ENCODE measurements at places on chromosomes 13 and 19.

DNA sequence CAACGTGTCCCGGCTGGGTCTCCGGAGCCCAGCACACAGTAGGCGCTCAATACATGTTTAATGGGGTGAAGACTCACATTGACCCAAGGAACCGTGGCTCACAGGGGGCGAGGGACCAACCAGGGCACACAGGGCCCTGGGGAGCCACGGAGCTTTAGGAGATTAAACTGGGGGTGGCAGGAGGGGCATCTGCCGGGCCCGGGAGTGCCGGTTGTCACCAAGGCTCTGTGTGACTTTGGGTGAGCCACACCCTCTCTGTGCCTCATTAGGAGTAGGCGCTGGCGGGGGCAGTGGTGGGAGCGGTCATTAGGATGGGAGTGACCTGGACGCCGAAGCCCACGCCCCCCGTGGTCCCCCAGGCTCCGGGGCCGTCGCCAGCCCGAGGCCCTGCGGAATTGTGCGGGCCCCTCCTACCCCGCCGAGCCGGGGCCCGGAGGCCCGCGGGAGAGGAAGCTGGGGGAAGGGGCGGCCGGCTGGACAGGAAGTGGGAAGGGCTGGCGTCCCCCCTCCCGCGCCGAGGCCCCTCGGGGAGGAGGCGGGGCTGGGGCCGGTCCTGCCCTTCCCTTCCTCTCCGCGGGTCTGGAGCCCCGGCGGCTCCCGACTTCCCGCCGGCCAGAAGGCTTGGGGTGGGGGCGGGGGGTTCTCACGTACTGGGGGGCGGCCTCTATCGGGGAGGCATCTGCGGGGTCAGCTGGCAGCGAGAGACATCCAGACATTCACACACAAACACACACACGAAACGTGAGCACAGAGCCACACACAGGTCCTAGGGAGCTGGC lies 1.8 kb upstream of the SSBP4 start:
- no peak for DNase-seq

GRCh38 chr19:5037936-5038335 lies 69.0 kb downstream of the KDM4B start:
- peak; percentile 76 for DNase-seq

DNA sequence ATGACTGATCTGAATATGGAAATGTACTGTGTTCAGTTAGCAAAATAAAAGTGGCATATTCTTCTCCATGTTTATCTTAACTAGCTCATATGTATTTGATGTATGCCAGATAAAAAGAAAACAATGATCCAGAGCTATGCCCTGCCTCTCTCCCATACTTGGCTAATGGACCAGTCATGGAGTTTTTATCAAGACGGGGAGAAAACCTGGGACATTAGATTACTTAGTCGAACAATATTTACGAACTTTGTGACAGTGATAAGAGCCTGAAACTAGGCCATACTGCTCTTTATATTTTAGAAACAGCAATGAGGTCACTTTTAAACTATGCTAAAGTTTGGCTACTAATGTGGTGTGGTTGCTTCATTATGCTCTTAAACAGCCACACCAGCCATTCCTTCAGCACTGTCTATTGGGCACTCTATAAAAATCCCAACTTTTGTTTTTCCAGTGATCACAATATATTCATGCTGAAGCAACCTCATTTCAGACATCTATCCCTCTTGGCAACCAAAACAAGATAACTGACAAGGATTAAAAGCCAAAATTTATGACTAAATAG lies 265.0 kb downstream of the FGF14 start:
- DNase-seq = no peak

DNA sequence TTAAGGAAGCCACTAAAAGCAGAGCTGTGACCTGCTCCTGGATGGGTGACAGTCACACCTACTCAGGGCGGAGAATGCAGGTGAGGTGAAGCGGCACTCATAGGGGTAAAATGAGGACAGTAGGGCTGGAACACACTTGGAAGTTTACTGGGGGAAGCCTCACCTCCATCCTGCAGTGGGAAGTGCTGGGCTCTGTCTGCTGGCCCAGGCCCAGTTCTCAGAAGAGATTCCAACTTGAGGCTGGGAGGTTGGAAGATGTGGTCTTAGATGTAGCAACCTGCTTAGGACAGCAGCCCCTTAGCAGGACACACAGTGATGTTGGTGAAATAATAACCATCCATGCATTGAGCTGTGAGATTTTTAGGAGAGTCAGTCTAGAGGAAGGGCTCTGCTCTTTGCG lies 4.6 kb downstream of the MEDAG start:
- no peak for DNase-seq

GRCh38 chr13:32960626-32961025 lies 55.6 kb upstream of the KL start:
- no peak for DNase-seq

DNA sequence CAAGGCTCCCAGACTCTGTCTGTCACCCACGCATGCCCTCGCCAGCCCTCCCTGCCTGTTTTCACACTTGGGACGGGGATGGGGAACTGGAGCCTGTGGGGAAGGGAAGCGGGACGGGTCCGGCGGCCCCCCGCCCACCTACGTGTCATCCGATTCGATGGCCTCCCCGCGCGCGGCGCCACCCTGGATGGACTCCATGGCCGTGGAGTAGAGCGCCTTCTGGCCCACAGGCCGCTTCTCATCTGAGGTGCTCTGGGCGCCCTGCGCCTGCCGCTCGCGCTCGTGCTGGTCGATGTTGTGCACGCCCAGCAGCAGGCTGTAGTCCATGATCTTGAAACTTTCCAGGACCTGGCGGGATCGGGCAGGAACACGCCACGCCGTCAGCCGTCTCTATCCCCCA lies 25.1 kb upstream of the CACTIN start:
- no peak for DNase-seq
